Activated CD8-positive, alpha-beta memory T cell treated with anti-CD3 and anti-CD28 coated beads for 1 hour (primary cell): ENCODE measurements at places on chromosomes 6 and 20.

DNA sequence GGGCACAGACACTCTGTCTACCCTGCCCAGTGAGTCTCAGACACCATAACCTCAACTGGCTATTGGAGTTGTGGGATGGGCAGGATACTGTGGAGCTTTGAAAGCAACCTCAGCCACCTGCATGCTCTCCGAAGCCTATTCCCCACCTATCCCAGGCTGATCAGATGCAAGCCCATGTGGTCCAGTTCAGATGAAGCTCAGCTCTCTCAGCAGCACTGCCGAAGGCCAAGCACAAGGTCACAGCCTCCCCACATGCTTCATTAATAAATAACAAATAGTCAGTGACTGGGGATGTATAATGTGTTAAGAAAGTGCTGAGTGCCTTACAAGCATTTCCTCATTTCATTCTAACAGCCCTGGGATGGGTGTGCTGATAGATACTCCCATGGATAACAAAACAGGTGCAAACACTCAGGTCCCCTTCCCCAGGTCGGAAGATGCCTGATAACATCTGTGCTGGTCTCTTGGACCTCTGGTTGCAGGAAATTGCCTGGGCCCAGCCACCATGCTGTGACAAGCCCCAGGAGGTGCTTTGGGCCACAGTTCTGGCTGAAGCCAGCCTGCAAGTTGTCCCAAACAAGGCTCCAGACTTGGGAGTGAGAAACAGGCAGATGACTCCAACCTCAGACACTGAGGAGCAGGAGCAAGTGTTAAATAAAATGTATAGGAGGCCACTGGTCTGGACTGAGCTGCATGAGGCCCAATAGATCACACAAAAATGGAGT, 3.7 kb downstream of the ACSS1 start:
- no peak for DNase-seq

- no peak for DNase-seq
These were observed 10.6 kb upstream of the SUPT3H start for GRCh38 chr6:45388328-45388727.

- DNase-seq = no peak
These were observed 41.1 kb upstream of the NEDD9 start for GRCh38 chr6:11273406-11274065.

DNA sequence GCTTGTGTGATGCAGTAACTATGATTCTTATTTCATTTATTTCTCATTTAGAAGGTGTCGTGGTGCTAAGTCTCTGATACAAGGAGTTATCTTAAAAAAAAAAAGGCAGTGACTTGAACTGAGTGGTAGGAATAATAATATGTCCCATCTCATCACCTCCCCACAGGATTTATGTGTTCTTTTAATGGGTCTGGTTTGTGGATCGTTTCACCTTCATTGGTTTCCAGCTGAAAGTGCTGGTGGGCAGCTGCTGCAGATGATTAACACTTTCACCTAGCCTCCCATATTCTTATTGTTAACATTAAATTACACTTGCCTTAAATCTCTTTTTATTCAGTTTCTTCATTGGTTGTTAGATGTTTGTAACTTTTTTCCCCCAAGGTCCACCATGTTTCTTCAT, 68.8 kb downstream of the ANKRD6 start:
- DNase-seq = no peak

- no peak for DNase-seq
These were observed 96.9 kb downstream of the MKKS start for GRCh38 chr20:10336959-10337729.

- no peak for DNase-seq
These were observed 28.1 kb downstream of the ROS1 start for GRCh38 chr6:117397536-117398227.

DNA sequence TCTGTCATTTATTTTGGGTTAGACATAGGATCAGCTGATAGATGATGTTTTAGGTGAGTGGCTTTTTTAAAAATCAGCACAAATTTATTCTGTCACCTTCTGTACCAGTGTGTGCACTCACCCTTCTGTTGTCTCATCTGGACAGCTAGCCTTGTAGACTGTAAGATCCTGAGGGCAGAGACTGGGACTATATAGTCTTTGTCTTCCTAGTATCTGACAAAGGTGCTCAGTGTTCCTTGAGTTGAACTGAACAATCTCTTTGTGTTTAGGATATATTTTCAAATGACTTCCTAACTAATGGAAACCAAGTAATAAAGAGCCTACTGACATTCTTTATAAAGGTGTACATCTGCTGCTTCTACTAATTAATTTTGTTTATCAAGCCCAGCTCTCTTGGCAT, 3.0 kb downstream of the DCBLD1 start:
- no peak for DNase-seq

DNA sequence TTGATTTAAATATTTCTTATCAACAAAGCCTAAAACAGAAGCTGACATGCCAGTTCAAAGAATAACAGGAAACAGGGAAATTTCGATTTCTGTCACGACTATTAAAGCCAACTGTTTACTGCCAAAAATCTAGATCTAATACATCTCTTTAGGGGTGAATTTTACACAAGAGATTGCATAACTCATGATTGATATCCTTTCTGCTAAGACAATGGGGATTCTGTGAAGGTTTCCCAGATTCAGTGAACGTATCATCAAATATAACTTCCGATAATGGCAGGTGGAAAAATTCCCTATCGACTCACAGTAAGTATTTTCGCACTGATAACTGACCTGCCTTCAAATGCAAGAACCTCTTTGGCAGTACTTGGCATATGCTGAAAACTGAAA, 42.9 kb downstream of the NHSL1 start:
- no peak for DNase-seq

- DNase-seq = no peak
These were observed 91.6 kb downstream of the MAP3K7 start for GRCh38 chr6:90495216-90495817.

DNA sequence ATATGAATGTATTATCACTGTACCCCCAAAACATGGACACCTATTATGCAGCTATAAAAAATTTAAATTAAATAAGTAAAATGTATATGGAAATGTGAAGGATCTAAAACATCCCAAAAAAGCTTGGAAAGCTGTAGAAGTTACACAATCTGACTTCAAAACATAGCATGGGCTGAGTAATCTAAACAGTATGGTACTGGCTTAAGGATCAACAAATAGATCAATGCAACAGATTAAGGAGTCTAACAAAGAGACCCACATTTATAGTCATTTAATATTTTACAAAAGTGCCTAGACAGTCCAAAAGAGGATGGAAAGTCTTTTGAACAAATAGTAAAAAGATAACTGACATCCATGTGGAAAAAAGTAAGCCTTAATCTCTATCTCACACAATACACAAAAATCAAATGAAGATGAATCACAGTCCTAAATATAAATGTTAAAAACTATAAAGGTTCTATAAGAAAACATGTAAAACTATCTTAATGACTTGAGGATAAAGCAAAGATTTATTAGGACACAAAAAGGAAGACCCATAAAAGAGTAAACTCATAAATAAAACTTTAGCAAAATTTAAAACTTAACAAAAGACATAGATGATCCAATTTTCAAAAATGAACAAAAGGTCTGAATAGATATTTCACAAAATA, 46.8 kb downstream of the RANBP9 start:
- DNase-seq = no peak

GRCh38 chr6:109257494-109257893, 124.8 kb downstream of the CD164 start:
- no peak for DNase-seq

- no peak for DNase-seq
These were observed 25.5 kb downstream of the CHD6 start for GRCh38 chr20:41592516-41593216.

- no peak for DNase-seq
These were observed 696 bp upstream of the SIRPA start for GRCh38 chr20:1894471-1894950.

DNA sequence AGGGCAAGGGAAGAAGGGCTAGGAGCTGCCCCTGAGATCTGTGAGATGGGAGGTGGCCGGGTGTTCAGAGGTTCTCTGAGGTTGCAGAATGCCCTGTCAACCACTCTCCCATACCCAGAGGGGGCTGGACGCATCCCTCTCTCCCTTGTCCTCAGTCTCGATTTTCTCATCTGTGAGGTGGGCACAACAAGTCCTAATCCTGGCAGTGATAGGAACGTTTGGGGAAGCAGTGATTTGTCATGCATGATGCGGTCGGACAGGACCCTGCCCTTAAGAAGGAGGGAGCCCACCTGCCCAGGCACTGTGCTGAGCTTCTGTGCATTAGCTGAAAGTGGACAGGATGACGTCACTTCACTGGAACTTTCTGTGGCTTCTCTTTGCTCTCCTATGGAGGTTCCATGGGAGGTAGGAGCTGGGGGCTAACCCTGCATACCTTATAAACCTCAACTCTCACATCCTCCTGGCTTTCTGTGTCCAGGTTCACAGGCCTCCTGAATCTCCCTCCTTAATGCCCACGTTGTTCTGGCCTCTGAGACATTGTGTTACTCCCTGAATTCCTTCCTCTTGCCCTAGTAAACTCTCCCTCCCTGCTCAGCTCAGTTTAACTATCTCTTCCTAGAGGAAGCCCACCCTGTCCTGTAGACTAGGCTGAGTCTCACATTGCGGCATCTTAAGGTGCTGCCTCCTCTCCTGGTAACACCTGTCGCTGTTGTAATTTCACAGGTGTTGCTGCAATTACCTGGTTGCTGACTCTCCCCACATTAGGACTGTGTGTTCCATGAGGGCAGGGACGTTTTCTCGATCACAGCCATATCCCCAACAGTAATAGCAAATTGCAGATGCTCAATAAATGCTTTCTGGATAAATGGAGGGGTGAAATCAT, 30.1 kb upstream of the CSNK2A1 start:
- DNase-seq = no peak

DNA sequence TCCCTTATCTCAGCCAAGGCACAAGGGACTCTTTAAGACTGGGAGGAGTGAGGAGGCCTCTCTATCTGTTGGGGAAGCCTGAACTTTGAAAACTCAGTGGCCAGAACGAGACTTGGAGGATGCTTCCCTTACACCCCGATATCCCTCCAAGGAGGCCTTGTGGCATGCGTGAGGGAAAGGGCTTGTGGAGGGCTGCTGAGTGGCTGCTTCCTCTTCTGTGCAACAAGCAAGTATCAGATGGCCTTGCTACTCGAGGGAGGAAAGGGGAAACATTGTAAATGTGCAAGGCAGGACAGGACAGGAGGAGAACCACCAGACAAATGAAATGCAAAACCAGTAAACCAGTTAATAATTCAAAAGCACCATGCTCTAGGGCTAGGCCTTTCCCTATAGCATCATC, 306.5 kb upstream of the MAP3K7 start:
- DNase-seq = no peak

DNA sequence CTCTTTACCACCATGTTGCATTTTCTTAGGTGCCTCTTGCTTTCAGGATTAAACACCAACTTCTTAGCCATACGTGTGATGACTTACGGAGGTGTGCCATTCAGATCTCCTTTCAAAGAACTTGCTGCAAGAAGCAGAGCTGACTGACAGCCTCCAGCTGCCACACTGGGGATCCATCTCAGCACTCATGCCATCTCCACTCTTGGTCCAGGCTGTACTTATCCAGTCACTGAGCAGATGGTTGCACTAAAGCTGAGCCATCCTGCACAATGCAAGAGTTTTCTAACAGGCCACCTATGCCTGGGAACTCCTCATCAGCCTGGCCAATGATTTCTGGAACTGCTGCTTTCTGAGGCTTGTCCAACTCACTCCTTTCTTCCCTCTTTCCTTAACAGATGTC, 31.4 kb upstream of the KIF6 start:
- no peak for DNase-seq

GRCh38 chr6:48826901-48827701, 636.0 kb downstream of the MMUT start:
- no peak for DNase-seq

DNA sequence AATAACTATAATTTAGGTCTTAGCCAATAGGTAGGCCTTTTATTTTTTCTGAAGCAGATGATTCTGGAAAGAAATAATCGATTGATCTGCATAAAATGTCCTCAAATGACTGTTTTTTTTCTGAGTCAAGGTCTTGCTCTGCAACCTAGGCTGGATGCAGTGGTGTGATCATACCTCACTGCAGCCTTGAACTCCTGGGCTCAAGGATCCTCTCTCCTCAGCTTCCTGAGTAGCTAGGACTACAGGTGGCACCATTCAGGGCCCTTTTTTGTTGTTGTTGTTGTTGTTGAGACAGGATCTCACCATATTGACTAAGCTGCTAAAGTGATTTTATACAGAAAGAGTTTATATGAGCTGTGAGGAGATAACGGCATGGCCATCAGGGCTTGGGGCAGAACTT, 18.2 kb downstream of the GLYATL3 start:
- DNase-seq = no peak

DNA sequence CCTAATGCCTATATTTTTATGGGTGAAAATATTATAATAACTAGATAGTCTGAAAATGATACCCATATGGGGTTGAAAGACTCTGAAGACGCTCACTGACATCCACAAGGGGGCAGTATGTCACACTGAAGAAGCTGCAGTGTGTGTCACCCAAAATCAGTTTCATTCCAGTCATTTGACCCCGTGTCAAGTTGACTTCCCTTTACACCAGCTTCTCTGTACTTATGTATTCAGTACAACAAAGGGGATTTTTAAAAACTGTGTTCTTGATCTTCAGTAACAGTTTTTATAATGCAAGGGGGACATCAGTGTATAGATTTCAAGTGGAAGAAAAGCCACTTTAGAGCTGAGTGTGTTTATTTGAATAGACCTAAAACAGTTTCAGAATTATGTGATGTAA, 19.3 kb downstream of the FAXC start:
- peak; percentile 27 for DNase-seq

- DNase-seq = no peak
These were observed 22.5 kb upstream of the C6orf58 start for GRCh38 chr6:127554435-127555006.

GRCh38 chr6:3388786-3389185, 68.1 kb downstream of the SLC22A23 start:
- DNase-seq = no peak

DNA sequence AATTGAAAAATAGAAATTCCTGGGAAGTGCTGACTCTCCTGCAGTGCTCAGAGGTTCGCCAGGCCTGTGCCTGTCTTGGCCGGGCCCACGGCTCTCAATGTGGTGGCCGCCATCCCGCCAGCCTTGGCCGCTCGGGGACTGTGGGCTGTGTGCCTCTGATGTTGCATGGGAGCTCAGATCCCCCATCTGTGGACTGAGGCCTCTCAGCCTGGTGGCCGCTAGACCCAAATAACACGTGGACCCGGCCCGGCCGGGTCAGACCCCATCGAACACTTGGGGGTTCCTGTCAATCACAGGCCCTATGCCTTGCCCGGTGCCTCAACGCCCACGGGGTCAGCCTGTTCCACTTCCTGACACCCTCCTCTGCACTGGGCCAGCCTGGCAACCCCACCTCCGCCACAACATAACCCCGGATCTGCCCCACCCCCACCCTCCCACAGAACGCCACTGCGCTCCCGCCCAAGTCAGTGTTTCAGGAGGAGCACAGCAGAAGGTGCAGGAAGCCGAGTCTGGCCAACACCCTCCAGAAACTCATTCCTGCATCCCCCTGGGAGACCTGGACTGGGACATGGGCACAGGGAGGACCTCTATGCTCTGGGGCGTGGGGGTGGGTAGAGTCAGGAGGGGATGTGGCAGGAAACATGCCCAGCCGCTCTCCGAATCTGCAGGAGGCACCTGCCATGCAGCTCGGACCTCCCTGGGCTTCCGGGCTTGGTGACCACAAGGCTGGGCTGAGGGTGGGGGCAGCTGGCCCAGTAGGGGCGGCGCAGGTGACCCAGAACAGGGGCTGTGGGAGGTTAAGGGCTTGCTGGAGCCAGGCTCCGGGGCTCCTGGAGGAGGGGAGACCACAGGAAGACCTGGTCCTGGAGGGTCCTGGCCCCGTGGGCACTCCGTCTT, 98.7 kb upstream of the BHLHE23 start:
- no peak for DNase-seq
